ENCODE measurements at places on chromosomes 5 and 9.

GRCh38 chr9:77817590-77818311, 169.6 kb upstream of the GNA14 start:
- DNase-seq: no peak

DNA sequence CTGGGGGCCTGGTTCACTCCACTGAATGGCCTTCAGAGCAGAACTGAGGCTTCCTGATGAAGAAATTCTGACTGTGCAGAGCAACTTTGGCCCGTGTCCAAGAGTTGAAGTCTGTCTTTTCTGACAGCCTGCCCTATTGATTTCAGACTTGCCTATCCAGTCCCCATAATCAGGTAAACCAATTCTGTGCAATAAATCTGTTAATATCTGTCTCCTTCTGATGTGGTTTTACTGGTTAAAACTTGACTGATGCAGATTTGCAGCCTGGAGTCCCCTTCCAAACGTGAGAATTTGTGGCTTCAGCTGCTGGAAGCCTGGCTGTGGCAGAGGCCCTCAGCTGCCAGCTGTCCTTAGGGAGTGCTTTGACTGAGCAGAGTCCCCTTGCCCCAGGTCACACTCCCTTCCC, 283.9 kb upstream of the ANKRD55 start:
- DNase-seq: no peak

GRCh38 chr5:162641142-162641813, 573.7 kb downstream of the GABRG2 start:
- no peak for DNase-seq

GRCh38 chr5:56140073-56140472, 93.1 kb downstream of the ANKRD55 start:
- no peak for DNase-seq

Measured in activated T-helper 1 cell treated with anti-CD3 and anti-CD28 coated beads, Interleukin-2, amount 50 U/mL, for 16 hours (primary cell).